ENCODE measurements at places on chromosomes 5 and 9. TPM values are rescaled to one million over a fixed set of nuclear protein-coding genes. Genes with fewer than 3 reads are reported as not detected.

Gene RUFY1
- 31.2 TPM for total RNA-seq

Gene CDH18
- not detected for total RNA-seq

Gene FAM78A
- total RNA-seq: 0.40 TPM

Gene NLN
- 54.2 TPM for total RNA-seq

Gene NEURL1B
- total RNA-seq: 2.8 TPM

Gene DMAC1
- total RNA-seq: 75.2 TPM

Measured in A549 treated with DMSO at 1 μM for 4 hours (cell line).